ENCODE measurements at places on chromosomes 5 and 9. TPM values are rescaled to one million over a fixed set of nuclear protein-coding genes. Genes with fewer than 3 reads are reported as not detected.
A peak's percentile ranks its signal among the peaks of the same experiment; 100 is the strongest.

- H3K4me1 ChIP-seq: peaks cover 100% of the 10 kb centered on the region
- H3K27me3 ChIP-seq: no peaks in the 10 kb centered on the region
- DNase-seq: no peak
- no peaks in the 10 kb centered on the region for H3K36me3 ChIP-seq
Observed at GRCh38 chr5:150503977-150504620, 3.8 kb upstream of the NDST1 start.

The C5orf46 gene
- total RNA-seq: not detected

GRCh38 chr9:134404376-134405358, 78.4 kb downstream of the RXRA start:
- peaks cover 75% of the 10 kb centered on the region for H3K4me1 ChIP-seq
- no peaks in the 10 kb centered on the region for H3K27me3 ChIP-seq
- peak overlapping the region; percentile 77 for H3K27ac ChIP-seq

DNA sequence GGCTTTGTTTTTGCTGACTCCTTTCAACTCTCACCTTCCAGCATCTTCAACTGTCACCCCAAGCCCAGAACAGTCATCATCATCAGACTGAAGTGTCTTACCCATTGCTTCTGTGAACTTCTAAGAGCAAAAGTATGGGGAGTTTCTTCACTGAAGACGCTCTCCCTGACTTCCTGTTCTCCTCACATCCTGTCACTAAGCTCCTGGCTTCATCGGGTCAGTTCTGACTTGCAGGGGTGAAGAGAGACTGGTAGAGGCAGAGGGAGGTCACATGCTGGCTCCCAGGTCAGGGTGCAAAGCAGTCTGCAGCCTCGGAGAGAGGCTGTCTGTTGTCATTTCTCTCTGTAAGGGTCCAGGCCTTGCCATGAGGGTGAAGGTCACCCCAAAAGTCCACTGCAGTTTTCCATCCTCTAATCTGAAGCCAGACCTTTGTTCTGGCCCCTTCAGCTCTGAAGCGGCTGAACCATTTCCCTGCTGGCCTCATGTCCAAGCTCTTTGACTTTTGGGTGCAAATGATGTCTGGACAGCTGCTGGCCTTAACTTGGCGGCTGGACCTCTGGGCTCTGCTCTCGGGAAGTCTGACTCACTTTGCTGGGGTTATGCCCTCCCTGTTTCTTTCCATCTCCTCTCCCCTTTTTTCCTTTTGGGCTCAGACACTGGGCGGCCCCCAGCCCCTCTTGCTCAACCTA, 305.0 kb downstream of the RAB3C start:
- no peaks in the 10 kb centered on the region for H3K36me3 ChIP-seq
- no peak overlapping the region for H3K4me3 ChIP-seq
- peak overlapping the region; percentile 84 for H3K27ac ChIP-seq
- H3K4me1 ChIP-seq: peaks cover 9% of the 10 kb centered on the region

- peak overlapping the region; percentile 90 for H3K27ac ChIP-seq
- no peaks in the 10 kb centered on the region for H3K27me3 ChIP-seq
- peaks cover 37% of the 10 kb centered on the region for H3K4me1 ChIP-seq
- H3K4me3 ChIP-seq: no peak overlapping the region
- peak; percentile 41 for DNase-seq
Observed at GRCh38 chr5:14185326-14186058, 42.4 kb downstream of the TRIO start.

The HNRNPAB gene
- 105 TPM for total RNA-seq

DNA sequence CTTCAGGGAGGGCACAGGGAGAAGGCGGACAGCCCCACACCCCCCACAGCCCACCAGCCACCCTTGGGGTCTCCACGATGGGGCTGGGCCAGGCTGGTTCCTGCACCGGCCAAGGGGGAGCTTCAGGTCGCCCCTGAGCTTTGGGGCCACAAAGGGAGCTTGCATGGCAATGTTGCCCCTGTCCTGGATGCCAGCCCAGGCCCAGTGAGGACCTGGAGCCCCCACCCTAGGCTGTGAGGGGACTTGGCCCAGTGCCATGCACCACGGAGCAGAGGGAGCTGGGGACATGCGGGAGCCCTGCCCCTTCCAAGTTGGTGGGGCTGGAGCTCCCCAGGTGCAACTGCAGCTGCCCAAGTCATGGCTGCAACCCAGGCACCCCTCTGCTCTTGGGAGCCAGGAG, 18.4 kb downstream of the TMEM38B start:
- H3K36me3 ChIP-seq: no peaks in the 10 kb centered on the region
- DNase-seq: peak; percentile 54
- no peaks in the 10 kb centered on the region for H3K4me1 ChIP-seq

DNA sequence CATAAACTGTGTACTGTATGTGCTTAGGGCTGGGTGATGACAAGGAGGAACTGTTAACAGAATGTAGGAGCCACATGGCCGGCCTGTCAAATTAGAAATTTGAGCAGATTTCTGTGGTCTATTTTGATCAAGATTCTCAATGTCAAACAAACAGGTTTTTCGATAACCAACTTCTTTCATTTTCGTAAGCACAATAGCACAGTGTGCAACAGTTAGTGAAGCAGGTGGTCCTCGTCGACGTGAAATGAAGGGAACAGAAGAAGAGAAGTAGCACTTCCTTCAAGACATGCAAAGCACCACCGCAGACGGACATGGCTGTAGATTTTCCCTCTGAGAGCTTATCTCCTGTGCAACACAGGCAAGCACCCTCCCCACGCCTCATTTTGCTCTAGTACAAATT, 252.1 kb downstream of the CRB2 start:
- H3K36me3 ChIP-seq: no peaks in the 10 kb centered on the region
- no peaks in the 10 kb centered on the region for H3K27me3 ChIP-seq
- no peak for DNase-seq
- no peaks in the 10 kb centered on the region for H3K4me1 ChIP-seq
- H3K4me3 ChIP-seq: no peak overlapping the region
- no peak overlapping the region for H3K27ac ChIP-seq

GRCh38 chr5:150519978-150520377, 12.0 kb downstream of the NDST1 start:
- no peaks in the 10 kb centered on the region for H3K27me3 ChIP-seq
- DNase-seq: no peak
- H3K4me3 ChIP-seq: no peak overlapping the region
- no peaks in the 10 kb centered on the region for H3K36me3 ChIP-seq
- no peak overlapping the region for H3K27ac ChIP-seq
- peaks cover 67% of the 10 kb centered on the region for H3K4me1 ChIP-seq

DNA sequence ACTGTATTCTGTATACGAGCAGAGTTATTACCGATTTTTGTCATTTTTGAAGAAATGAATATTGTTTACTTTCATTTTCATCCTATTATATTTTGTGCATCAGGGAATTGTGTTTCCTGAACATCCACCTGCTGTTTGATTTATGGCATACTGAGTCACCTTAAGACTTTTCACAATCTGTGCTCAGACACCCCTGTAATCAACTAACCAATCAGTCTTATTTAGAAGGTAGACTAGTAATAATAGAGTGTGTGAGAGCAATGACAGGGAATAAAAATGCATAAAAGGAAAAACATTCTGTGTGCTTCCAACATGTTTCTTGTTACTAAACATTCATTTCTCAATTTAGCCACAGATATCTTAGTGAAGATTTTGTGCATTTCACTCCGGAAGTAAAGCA, 1413.6 kb upstream of the ACO1 start:
- no peak overlapping the region for H3K27ac ChIP-seq
- DNase-seq: no peak
- no peaks in the 10 kb centered on the region for H3K36me3 ChIP-seq
- no peaks in the 10 kb centered on the region for H3K4me1 ChIP-seq

The TPPP gene
- total RNA-seq: 14.7 TPM

GRCh38 chr9:135076143-135076875, 11.2 kb upstream of the OLFM1 start:
- peak; percentile 12 for DNase-seq
- no peak overlapping the region for H3K27ac ChIP-seq

The IFNA17 gene
- total RNA-seq: not detected

- no peaks in the 10 kb centered on the region for H3K27me3 ChIP-seq
- no peaks in the 10 kb centered on the region for H3K36me3 ChIP-seq
- DNase-seq: no peak
- H3K4me1 ChIP-seq: no peaks in the 10 kb centered on the region
- H3K27ac ChIP-seq: no peak overlapping the region
Observed at GRCh38 chr9:18368206-18368605, 105.7 kb upstream of the ADAMTSL1 start.

DNA sequence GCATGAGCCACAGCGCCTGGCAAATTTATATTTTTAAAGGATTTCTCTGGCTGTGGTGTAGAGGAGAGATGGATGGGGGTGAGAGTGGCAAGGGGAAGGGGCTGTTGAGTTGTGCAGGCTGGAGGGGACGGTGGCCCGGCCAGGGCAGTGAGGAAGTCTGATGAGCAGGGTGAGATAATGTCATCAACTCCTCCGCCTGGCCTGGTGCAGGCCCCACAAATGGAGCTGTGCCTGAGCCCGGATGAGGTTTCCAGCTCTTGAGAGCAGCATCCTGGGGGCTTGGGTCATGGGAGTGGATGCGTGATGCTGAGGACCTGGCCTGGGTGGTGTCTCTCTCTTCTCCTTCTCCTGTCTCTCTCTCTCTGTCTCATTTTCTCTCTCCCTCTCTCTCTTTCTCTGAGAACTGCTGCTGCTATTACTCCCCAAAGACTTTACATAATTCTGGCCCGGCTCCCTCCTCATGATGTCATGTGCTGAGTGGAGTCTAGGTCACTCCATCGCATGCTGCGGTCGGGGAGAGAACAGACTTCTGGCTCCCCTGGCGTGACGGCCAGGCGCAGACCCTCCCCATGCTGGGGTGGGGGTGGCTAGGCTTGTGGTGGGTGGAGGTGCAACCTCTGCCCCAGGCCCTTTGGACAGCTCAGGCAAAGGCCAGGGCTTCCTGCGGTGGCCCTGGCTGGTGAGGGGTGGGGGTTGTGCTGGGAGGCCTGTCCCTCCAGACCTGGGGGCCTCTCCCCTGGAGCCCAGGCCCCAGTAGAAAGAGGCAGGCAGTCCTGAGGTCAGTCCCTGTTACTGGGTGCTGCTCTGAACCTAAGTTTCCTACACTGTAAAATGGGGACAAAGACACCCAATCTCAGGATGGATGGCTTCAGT, 26.4 kb downstream of the FGF18 start:
- H3K4me3 ChIP-seq: no peak overlapping the region
- H3K4me1 ChIP-seq: peaks cover 11% of the 10 kb centered on the region
- no peak overlapping the region for H3K27ac ChIP-seq
- no peak for DNase-seq

The GNG10 gene
- 48.0 TPM for total RNA-seq

DNA sequence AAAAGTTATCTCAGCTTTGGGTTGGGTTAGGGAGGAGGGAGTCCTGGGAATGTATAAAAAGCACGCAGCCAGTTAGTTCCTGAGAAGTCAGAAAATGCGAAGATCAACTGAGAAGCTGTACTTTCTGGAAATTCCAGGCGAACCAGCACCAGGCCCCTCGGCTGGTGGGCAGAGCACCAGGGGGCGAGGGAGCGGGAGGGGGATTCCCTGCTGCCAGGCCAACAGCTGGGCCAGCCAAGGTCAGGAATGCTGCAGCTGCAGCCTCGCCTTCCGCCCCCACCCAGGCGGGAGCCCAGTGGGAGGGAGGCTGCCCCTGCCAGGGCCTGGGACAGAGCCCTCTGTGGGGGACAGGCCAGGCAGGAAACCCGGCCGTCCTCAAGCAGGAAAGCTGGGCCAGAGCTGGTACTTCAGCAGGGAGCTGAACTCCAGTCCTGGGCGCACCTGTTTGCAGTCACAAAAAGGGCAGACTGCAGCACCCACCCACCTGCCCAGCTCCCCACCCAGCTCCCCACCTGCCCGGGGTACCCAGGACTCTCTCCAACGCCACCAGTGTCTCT, 35.5 kb downstream of the VAV2 start:
- DNase-seq: peak; percentile 80
- H3K4me1 ChIP-seq: peaks cover 63% of the 10 kb centered on the region
- no peaks in the 10 kb centered on the region for H3K36me3 ChIP-seq
- peak overlapping the region; percentile 80 for H3K27ac ChIP-seq
- H3K4me3 ChIP-seq: no peak overlapping the region
- no peaks in the 10 kb centered on the region for H3K27me3 ChIP-seq

The ECSCR gene
- 16.5 TPM for total RNA-seq

GRCh38 chr9:16869131-16869881, 1.2 kb downstream of the BNC2 start:
- peaks cover 7% of the 10 kb centered on the region for H3K4me1 ChIP-seq
- peak overlapping the region; percentile 68 for H3K4me3 ChIP-seq
- DNase-seq: no peak
- no peaks in the 10 kb centered on the region for H3K27me3 ChIP-seq
- no peak overlapping the region for H3K27ac ChIP-seq
- no peaks in the 10 kb centered on the region for H3K36me3 ChIP-seq

DNA sequence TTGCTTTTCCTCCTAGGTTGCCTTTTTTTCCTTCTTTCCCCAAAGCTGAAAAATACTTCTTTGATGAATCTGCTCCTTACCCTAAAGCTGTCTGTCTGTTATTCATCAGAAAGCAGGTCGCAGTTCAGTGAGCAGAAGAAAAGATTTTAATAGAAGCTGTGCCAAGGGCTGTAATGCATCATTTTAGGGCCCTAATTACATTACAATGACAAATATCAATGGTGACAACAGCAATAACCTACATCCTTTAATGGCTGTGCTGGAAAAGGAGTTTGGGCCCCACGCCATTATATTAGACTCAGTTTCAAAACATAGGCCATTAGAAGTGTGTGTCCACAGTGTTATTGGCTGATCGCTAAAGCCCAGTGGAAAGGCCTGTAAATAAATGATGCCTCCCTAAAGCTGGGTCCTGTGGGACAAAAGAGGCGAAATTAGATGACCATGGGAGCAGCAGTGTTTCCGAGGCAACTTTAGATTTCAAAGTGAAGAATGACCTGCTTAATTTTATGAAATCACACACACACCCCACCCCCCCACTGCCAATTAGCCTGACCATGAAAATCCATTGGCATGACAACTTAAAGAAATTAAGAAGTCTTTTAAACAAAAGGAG, 38.4 kb downstream of the TLE4 start:
- H3K4me1 ChIP-seq: peaks cover 15% of the 10 kb centered on the region
- H3K36me3 ChIP-seq: no peaks in the 10 kb centered on the region
- H3K4me3 ChIP-seq: no peak overlapping the region
- no peaks in the 10 kb centered on the region for H3K27me3 ChIP-seq
- H3K27ac ChIP-seq: no peak overlapping the region
- DNase-seq: no peak

- no peak overlapping the region for H3K27ac ChIP-seq
- no peak overlapping the region for H3K4me3 ChIP-seq
- no peaks in the 10 kb centered on the region for H3K4me1 ChIP-seq
- no peaks in the 10 kb centered on the region for H3K36me3 ChIP-seq
Observed at GRCh38 chr5:96050273-96050880, 88.7 kb upstream of the ELL2 start.

- no peaks in the 10 kb centered on the region for H3K36me3 ChIP-seq
- DNase-seq: no peak
- H3K27ac ChIP-seq: no peak overlapping the region
- H3K4me1 ChIP-seq: no peaks in the 10 kb centered on the region
- no peak overlapping the region for H3K4me3 ChIP-seq
Observed at GRCh38 chr5:99646011-99646647, 717.3 kb upstream of the CHD1 start.

The ADAMTS12 gene
- 16.8 TPM for total RNA-seq

Data from upper lobe of left lung (tissue), 6 donors.